ENCODE measurements at places on chromosomes 2 and 18.

DNA sequence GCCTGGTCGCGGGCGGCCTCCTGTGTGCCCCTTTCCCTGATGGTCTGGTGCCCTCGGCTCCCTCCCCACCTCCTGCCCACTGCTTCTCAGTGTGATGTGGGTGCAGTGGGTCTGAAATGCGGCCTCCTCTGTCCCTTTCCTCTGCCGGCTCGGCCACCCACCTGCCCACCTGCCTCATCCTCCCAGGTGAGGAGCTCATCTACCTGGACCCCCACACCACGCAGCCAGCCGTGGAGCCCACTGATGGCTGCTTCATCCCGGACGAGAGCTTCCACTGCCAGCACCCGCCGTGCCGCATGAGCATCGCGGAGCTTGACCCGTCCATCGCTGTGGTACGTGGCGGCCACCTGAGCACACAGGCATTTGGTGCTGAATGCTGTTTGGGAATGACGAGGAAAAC lies 18.3 kb downstream of the DTYMK start:
- no peak for DNase-seq

GRCh38 chr2:145095641-145096435 lies 575.9 kb upstream of the ZEB2 start:
- DNase-seq = no peak

- DNase-seq = no peak
These were observed 12.0 kb upstream of the GCFC2 start for GRCh38 chr2:75722687-75723086.

- no peak for DNase-seq
These were observed 13.1 kb upstream of the MLPH start for GRCh38 chr2:237473878-237474441.

DNA sequence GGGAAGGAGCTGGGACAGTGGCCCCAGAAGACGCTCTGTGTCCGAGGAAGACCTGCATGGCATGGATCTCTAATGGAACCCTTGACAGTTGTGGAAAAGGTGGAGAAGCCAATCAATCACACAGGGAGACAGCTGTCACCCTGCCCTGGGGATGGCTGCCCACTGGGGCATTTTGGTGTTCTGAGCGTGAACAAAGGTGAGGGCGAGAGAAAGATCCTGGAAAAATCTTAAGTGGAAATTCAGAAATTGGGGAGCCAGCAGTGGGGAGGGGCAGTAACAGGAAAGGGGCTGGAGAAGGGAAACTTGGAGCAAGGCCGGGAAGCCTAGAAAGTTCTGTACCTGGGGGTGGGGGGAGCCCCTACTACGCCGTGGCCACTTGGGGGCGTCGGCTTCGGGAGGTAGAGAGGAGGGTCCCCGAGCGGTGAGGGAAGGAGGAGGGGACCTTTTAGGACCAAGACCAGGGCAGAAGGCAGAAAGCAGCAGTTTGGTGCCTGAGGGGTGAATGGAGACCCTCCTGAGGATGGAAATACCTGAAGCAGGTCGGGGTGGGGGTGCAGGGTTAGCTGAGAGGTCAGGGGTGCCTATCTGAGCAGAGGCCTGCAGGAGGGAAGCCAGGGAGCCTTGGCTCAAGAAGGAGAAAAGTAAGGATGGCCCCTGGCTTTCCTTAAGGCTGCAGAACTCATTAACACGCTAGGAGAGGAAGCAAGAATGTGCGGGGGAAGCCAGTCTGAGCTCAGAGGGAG lies 30.0 kb downstream of the NGEF start:
- peak; percentile 0 for DNase-seq

- no peak for DNase-seq
These were observed 23.3 kb upstream of the MAPRE3 start for GRCh38 chr2:26946841-26947784.

DNA sequence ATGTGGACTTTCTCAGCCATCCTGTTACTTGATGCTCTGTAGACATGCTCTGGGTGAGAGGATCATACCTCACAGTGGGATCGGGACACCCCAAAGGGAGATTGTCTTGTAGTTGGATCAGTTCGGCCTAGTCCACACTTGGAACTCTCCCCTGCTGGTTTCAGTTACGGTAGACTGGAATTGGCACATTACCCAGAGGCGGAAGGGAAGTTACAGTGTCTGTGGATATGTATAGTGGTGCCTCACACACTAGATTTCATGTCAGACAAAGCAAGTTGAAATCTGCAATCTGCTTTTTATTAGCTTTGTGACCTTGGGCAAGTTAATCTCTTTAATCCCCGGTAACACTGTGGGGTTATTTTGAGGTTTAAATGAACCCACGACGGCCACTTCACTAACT lies 16.2 kb upstream of the CTAGE1 start:
- no peak for DNase-seq

DNA sequence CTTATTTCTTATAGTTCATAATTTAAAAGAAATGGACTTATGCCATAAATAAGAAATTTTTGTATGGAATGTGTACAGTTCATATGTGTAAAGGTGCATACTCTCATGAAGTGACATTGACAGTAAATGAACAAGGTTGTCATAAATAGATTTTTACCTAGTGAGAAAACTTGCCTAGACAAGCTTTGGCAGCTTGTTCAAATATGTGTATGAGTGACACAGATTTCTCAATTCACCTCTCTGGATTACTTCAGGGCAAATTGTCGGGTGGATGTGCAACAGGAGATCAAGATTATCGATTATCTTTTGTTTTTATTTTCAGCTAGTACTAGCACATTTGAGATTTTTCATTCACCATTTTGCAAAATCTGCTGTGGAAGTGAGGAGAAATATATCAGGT lies 758.1 kb upstream of the ACVR2A start:
- no peak for DNase-seq

DNA sequence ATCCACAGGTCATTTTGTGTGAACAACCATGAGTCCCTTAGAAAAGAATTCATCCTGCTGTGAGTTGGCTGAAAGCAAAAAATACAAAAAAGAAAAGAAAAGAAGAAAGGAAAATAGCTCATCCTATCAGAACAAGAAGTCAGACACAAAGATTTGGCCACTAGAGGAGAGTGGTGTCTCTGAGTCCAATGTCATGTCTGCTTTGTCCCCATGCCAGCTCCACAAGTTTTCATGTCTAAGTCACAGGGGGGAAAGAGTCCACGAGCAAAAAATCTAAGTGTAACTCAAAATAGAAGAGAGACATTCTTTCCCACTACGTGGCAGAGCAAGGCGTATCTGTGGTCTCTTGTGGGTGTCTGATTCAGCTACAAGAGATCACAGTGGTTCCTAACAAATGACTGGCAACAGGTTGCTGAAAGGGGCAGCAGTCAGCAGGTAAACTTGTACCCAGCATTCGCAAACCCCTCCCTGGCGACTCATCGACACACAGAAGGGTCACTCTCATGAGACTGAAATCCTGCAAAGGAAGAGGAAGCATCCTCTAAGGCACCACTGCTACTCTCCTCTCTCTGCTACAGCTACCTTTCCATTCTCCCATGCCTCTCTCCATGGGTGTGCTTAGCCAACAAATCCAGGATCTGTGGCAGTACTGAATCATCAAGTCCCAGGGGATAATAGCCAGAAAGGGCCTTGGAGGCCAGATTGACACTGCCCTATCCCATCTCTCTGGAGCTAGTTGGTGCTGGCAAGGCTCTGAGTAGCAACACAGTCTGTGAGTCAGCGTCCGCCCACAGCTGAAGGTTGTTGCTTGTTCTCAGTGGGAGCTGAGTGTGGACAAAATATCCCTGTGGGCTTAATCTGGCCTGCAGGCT lies 123.0 kb upstream of the SLC39A10 start:
- peak; percentile 60 for DNase-seq

- no peak for DNase-seq
These were observed 102.0 kb upstream of the PPP1CB start for GRCh38 chr2:28649481-28650265.

DNA sequence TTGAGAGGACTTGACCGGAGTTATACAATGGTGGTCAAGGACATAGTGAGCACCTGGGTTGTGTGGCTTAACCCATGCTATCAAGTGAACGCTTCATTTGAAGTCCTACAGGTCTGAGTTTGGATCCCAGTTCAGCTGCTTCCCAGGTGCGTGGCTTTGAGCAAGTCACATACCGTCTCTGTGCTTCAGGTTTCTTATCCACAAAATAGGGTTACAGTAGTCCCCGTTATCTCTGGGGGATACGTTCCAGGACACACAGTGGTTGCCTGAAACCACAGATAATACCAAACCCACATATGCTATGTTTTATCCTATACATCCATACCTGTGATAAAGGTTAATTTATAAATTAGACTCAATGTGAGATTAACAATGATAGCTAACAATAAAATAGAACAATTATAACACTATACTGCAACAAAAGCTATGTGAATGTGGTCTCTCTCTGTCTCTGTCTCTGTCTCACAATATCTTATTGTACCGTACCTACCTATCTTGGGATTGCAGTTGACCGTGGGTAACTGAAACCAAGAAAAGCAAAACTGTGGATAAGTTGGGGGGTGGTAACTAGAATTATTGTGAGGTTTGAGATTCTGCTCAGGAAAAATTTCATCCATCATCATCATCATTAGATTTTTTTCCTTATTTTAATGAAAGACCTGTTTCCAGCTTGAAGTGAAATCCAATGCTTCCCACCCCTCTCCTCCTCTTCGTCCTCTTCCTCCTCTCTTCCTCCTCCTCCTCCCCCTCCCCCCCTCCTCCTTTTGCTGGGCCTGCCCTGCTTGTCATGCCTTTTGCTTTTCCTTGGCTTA lies 22.7 kb downstream of the LBH start:
- no peak for DNase-seq

- DNase-seq = peak; percentile 81
These were observed at the start of gene DOK6 for GRCh38 chr18:69400253-69400975. Gene DOK6, plus strand, starts transcription at chr18:69400888.

DNA sequence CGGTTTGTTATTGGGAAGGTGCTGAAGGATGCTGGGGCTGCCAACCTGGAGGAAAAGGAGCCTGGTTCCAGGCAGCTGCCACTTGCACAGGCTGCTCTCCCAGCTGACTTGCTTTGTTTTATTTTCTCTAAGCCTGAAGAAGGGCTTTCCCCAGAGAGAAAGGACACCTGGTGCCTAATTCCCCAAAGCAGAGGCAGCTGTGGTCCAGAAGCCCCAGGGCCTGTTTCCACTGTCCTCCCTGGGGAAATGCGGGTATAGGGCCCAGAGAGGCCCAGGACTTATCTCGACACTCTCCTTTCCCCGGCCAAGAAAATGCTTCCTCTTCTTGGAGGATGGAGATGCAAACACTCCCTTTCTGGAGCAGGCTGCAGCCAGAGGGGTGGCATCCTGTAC lies 30.1 kb downstream of the INO80C start:
- no peak for DNase-seq

DNA sequence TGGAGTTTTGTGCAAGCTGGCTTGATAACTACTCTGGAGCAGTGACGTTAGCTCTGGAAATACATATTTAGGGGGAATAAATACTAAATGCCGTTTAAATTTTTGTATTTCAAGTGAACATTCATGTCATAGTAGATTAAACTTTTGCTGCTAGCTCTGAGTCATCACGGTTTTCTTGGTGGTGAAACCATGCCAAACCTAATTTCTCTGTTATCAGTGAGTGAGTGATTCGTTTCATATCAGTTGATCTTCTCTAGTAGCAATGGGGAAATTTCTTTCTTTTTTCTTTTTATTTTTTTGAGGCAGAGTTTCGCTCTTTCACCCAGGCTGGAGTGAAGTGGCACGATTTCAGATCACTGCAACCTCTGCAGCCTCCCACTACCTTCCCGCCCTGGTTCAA lies 211.1 kb downstream of the PTPRM start:
- no peak for DNase-seq

DNA sequence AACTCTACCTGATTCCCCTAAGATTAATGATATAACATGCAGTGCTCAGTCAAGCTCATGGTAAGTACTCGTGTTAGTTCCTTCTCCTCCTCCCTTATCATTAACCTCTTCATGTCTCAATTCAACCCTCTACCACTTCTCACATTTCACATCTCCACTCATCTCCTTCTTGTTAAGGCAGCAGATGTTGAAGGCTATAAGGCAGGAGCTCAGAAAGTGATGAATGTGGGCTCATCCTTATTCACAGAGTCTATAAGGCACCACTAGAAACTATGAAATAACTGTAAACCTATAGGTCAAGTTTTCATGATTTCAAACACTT lies 56.0 kb downstream of the CLHC1 start:
- DNase-seq = no peak

- DNase-seq = peak; percentile 41
These were observed 18.0 kb upstream of the FAP start for GRCh38 chr2:162261032-162261945.

- DNase-seq = no peak
These were observed 161.5 kb upstream of the NT5C1B start for GRCh38 chr2:18750672-18751554.

GRCh38 chr18:61551586-61551985 lies 218.4 kb downstream of the CDH20 start:
- DNase-seq = peak; percentile 74

DNA sequence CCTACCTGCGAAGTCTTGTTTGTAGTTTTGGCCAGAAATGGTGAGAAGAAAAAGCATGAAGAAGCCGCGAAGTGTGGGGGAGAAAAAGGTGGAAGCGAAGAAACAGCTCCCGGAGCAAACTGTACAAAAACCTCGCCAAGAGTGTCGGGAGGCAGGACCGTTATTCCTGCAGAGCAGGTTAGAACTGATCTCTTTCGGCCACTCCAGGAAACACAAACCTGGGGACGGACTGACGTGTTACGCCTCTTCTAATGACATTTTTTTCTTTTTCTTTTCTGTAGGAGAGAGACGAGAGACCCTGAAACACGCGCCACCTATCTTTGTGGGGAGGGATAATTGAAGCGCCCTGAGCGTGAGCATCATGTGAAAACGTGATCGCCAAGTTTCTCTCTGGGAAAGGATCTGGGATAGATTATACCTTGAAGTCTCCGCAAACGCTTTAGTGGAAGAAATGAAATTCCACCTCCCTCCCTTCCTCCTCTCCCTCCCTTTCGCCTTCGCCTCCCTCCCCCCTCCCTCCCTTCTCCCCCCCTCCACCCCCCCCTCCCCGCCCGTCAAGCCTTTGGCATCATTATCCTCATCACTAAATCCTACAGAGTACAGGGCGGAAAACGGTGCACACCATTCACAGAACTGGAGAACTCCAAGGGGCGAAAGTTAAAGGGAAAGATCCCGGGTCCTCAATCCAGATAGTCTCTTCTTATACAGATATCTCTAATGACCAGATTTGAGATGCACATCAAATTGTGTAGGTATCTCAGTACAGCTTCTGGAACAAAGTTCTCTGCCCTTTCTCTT lies at the start of gene ZEB2:
Gene ZEB2 (minus strand): TSS at position 186 of the 798 bp plus-strand sequence. CDS start 2,769 bp downstream, outside the sequence.
- DNase-seq = peak; percentile 91

GRCh38 chr2:1594373-1595171 lies 149.7 kb downstream of the PXDN start:
- DNase-seq = no peak

DNA sequence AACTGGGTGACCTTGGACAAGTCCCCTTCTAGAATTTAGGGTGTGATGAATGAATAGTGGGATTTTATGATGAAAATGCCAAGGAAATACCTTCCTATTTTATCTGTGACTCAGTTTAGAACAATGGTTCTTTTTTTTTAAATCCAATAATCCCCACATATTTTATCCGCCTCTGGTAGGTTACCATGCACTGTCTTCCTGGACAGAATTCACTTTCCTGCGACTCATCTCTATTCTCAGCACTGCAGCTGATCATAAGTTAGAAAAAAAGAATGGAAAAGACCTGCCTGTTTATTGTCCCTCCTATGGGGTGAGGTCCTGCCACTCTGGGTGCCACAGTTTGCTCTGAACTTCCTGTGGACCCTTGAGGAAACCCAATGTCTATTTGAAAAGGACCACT lies 73.1 kb downstream of the IRS1 start:
- DNase-seq = no peak

- no peak for DNase-seq
These were observed 5.5 kb upstream of the OSBPL1A start for GRCh38 chr18:24403076-24403475.

GRCh38 chr18:12029786-12030584 lies 48.7 kb downstream of the IMPA2 start:
- DNase-seq = no peak

- DNase-seq = no peak
These were observed 38.9 kb downstream of the HIBCH start for GRCh38 chr2:190280565-190281350.
